ENCODE measurements at places on chromosomes 5 and 9.

- DNase-seq: no peak
Observed at GRCh38 chr9:133423216-133423615, 1.0 kb downstream of the ADAMTS13 start.

GRCh38 chr5:67268231-67269021 is 71.8 kb upstream of the CD180 start:
- DNase-seq: peak; percentile 63

DNA sequence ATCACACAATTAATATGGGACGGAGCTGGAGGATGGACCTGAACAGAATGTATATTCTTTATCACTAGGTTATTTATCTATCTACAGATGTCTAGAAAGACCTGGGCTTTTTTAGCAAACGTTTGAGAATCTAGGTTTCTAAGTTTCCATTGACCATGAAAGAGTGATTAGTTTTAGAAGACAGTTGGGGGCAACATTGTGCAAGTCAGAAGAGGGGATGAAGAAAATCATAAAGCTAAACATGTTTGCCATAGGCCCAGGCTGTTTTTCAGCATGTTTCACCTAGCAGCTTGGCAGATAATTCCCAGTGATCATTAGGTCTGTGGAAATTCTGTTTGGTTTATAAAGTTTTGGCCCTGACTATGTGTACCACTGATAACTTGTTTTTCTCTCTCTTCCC is 44.1 kb upstream of the CDKN2B start:
- DNase-seq: no peak

- no peak for DNase-seq
Observed at GRCh38 chr9:112145886-112146285, 29.2 kb downstream of the SUSD1 start.

- DNase-seq: peak; percentile 43
Observed at GRCh38 chr5:1728846-1729245, 70.8 kb downstream of the MRPL36 start.

GRCh38 chr5:30880514-30880913 is 313.0 kb upstream of the CDH6 start:
- no peak for DNase-seq

DNA sequence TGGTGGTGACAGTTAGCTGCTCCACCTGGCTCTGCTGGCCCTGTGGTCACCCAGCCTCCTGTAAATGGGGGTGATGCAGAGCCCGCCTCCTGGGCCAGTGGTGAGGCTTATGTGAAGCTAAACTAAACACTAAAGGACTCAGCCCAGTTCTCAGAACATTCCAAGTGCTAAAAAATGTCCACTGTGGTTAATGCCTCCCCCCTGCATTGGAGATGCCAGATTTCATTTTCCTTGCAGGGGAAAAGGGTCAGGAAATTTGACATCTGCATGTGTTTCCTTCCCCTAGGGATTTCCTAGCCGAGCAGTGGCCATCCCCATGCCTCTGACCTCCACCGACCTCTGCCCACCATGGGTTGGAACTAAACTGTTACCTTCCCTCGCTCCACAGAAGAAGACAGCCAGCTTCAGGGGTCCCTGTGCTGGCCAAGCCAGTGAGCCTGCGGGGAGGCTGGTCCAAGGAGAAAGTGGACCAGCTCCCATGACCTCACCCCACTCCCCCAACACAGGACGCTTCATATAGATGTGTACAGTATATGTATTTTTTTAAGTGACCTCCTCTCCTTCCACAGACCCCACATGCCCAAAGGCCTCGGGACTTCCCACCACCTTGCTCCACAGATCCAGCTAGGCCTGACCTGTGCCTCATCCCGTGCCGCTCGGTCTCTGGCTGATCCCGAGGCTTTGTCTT is 13.0 kb downstream of the CD74 start:
- no peak for DNase-seq

DNA sequence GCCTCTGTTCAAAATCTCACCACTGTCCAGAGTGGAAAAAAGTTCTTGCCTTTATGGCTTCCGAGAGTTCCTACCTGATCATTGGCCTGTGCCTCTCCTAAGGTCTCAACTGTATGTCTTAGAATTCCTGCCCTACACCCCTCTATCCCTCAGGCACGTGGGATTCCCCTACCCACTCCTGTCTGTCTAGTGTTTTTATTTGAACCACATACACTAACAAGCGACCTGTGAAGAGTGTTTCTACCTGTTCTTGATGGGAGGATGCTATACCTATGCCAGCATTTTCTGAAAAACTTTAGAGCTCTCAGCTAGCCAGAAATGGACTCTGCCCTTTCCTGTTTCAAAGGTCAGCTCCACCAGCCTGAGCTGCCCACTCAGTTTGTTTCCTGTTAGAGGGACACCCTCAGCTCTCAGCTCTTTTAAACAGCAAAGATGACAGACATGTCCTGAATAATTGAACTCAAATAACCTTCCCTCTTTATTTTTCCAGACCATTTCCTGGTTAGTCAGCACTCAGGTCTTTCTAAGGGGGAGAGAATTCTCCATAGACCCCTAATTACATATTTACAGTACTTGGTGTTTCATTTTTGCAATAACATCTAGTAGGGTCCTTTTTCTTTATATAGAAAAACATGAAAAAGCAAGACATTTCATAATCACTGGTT is 214.8 kb downstream of the AOPEP start:
- no peak for DNase-seq

- DNase-seq: no peak
Observed at GRCh38 chr5:166346726-166347374, 1944.6 kb upstream of the WWC1 start.

DNA sequence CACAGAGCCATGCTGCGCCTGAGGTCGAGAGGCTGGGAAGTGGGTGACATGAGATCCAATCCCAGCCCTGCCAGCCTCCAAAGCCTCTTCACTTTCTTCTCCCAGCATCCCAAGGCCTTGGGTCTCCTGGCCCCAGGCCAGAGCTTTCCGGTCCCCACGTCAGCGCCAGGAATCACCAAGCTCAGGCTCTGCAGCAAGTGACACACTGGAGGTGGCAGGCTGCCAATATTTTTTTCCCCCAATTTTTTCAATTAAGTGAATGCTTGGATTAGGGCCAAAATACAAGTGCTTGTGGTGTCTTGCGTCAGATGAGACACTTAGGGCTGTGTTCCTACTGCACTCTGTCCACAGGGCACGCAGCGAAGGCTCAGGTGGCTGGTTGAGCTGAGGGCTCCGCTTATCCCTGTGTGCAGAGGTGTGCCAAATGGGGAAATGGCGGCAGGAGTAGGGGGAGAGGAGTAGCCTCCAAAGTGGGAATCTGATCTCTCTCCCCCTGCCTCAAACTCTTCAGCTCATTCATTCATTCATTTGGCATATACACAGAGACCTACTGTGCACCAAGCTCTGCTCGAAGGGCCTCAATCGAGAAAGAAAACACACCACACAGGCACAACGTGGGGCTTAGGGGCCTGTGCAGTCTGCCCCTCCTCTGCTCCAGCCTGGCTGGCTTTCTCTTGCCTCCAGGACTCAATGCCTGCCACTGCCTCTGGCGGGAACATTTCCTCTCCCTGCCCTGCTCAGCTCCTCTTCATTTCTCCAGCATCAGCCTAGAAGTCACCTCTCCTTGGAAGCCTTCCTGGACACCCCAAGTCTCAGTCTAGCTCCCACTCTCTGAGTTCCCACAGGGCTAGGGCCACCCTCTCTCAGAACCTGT is 16.6 kb downstream of the SH3PXD2B start:
- DNase-seq: no peak

DNA sequence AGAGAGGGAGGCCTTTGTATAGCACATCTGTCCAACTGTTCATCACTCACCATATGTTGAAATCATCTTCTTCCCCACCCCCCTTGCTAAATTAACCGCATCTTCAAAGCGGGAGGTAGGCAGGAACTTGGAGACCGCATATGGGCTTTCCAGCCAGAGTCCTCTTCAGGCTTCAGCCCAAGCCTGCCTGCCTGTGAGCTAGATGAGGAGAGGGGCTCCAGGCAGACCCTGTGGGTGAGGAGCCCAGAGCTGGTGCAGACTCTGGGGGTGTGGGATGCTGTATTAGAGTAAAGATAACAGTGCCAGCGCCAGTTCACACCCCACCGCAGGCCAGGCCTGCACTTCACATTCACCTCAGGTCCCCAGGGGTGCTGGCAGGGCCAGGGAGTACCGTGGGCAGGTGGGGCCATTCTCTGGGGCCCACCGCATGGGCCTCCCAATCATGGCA is 16.2 kb downstream of the PRRC2B start:
- DNase-seq: no peak

- DNase-seq: no peak
Observed at GRCh38 chr5:60651872-60652620, 47.9 kb downstream of the DEPDC1B start.

GRCh38 chr9:136666372-136667213 is 3.9 kb downstream of the EGFL7 start:
- no peak for DNase-seq

GRCh38 chr9:106420511-106420944 is 442.4 kb upstream of the ZNF462 start:
- peak; percentile 84 for DNase-seq

DNA sequence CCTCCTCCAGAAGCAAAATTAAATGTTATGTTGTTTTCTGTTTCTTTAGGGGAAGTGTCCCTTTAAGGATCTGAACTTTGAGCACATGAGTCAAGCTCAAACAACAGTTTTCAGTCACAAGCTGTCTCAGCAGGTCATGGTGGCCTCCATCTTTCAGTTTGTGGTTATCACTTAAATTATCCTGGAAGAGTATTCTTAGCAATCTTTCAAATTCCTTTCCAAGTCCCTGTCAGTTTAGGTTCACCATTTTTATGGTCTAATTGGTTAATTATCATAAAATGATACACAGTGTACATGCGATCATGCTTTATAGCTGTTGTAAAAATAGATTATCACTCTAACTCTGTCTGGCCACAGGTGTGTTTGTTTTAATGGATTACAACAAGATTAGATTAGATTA is 43.1 kb upstream of the SELENOP start:
- DNase-seq: no peak

DNA sequence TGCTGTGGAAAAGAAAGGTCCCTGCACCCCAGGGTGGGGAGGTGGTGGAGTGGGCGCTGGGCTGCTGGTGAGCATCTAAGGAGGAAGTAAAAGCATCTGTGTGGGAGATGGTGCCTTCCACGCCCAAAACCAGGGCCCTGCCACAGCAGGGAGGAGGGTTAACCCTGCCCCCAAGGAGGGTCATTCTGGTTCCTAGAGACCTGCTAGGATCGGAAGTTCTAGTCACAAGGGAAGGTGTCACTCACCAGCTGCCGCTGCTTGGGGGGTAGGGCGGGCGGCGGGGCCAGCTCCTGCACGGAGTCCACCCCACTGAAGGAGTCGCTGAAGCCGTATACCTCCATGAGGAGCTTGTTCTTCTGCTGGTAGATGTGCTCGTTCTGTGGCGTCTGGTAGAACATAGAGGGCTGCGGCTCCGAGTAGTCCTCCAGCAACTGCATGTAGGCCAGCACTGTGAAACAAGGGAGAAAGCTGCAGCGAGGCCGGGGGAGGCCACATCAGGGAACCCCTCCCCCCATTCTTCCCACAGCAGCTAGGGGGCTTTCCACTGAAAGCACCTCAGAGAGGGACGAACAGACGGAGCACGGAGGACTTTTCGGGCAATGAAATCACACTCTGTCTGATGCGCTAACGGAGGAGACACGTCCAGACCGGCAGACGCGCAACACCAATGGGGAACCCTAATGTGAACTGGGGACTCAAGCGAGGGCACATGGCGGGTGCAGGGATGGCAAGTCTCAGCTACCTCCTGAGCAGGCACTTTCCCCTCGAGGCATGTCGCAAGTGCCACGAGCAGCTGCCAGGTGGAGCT is 76.4 kb downstream of the PRRT1B start:
- no peak for DNase-seq

DNA sequence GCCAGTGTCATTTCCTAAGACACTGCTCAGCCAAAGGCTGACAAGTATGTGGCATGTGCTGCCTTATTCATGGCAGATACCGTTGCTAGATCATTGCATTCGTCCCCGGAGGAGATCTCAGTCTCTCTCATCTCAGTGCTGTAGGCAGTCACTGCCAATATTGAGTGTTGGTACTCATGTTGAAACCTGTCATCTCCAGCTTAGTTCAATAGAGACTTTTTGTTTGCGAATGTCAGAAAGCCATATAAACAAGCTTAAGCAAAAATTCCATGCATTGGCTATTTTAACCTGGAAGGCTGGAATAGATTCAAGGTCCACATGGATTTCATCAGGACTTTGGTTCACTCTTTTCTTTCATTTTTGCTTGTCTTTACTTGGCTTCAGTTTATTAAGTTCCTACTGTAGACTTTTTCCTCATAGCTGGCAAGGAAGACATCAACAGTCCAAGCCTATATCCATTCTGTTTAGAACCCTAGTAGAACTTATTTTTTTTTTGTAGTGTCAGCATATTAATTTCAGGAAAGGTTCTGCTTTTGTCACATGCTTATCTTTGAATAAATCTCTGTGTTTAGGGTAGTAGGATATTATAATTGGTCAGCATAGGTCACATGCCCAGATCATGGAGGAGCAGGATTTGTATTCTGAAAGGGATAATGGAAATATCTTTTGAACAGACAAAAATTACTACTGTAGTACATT is 66.8 kb downstream of the FCHO2 start:
- no peak for DNase-seq

GRCh38 chr9:137273611-137274320 is 3.8 kb upstream of the TOR4A start:
- DNase-seq: no peak

DNA sequence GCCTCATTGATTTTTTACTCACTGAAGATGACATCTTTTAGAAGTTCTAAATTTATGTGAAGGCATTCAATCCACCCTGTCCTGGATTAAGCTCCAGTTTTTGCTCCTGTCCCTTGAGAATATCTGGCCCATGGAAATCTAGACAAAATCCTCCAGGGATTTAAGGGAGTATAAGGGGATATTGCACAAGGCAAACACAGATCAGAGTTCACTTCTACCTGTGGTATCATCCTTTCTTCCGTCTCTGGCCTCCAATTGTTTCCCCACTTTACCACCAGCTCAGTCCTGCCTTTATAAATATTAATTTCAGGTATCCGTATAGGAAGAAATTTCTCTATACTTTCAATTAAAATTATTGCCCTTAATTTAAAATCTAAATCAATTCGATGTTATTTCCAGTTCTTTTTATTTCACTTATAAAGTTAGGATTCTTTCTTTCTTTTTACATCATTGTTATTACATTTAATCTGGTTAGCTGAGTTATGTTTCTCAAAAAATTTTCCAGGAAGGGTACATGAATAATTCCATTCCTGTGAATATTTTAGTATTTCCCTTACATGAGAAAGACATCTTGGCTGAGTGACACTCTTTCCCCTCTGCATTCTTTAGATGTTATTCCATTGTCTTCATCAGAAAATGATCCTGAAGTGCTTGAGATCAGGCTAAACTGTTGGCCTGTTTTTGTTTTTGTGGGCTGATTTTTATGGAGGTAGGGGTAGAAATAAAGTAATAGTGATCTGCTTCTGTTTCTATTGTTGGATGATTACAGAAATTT is 194.3 kb upstream of the MAP3K1 start:
- no peak for DNase-seq

DNA sequence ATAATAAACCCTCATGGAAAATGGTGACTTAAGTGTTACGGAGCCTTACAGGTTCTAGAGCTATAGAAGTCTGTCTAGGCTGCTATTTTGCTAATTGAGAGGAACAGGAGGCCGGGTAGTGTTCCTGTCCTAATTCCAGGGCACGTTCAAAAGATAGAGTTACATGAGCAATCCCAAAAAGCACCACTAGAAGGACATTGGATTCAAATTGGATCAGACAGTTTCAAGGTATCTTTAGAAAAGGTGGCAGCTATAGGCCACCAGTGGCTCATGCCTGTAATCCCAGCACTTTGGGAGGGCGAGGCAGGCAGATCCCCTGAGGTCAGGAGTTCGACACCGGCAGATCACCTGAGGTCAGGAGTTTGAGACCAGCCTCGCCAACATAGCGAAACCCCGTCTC is 458.8 kb downstream of the TMEM232 start:
- DNase-seq: no peak

GRCh38 chr5:1061916-1062315 is 49.9 kb downstream of the SLC12A7 start:
- DNase-seq: no peak
